GM06990 (cell line): ENCODE measurements at places on chromosomes 7 and 10.

- DNase-seq, result no peak
Measured at GRCh38 chr7:108266491-108266890, 136.3 kb upstream of the LAMB4 start.

DNA sequence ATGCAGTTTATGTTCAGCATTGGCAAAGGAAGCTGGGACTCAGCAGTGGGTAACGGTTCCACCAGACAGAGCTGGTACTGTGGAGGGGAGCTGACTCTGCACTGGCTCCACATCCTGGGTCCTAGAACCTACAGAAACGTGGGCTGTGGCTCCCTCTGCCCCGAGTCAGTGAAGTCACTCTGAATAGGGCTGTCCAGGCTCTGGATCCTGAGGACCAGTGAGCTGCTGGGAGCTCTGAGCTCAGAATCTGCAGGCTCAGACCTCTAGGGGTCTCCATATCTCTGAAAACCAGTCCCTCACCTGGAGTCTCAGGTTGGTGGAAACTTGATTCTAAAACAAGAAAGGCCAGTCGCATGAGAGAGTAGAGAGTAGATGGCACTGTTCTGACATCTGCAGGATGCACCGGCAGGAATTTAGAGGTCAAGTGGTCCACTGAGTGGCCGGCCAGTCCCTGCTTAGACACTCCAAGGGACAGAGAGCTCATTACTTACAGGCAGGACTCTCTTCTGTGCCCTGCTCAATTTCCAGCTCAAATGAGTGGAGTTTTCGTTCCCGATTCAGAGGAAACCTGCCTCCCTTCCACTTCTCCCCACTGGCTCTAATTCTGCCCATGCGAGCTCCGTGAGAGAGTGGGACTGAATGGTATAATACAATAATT is 18.6 kb downstream of the NPFFR1 start:
- DNase-seq, result no peak

DNA sequence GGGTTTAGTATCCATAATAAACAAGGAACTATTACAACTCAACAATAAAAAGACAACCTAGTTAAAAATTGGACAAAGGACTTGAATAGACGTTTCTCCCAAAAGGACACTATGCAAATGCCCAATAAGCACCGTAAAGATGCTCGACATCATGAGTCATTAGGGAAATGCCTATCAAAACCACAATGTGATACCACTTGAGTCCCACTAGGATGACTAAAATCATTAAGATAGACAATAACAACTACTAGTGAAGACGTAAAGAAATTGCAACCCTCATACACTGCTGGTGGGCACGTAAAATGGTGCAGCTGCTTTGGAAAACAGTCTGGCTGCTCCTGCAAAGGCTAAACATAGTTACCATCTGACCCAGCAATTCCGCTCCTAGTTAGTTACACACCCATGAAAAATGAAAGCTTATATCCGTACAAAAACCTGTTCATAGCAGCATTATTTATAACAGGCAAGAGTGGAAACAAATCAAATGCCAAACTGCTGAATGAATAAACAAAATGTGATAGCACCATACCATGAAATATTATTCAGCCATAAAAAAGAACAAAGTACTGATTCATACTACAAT is 17.3 kb downstream of the CCDC3 start:
- DNase-seq, result no peak

DNA sequence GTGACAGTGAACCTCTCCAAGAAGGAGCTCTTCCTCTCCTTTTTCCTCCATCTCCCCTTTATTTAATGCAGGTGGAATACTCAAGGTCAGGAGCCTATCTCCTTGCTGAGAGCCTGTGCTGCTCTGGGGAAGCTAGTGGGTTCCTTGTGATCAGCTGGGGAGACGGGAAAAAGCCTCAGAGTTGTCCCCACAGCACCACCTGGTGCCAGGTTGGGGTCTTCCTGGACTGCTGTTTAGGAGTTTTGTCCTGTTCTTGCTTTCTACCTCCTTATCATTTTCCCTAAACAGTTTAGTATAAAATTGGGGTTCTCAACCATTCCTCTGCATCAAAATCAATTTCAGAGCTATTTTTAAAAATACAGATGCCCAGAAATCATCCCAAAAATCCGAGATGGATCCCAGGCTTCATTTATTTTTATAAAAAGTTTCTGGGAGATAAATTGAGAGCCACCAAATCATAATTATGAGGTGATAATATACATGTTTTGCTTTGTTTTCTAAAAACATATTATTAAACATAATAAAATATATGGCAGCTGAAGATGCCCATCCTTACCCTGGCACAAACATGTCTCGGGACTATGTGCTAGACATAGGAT is 44.3 kb downstream of the MACC1 start:
- no peak for DNase-seq
